OCI-LY7 (cell line): ENCODE measurements at places on chromosomes 2 and 18. TPM values are rescaled to one million over a fixed set of nuclear protein-coding genes. Genes with fewer than 3 reads are reported as not detected.

- DNase-seq: no peak
These were observed 1123.3 kb upstream of the ACVR2A start for GRCh38 chr2:146721486-146721885.

Gene REG1A
- total RNA-seq: not detected in 2 replicates

DNA sequence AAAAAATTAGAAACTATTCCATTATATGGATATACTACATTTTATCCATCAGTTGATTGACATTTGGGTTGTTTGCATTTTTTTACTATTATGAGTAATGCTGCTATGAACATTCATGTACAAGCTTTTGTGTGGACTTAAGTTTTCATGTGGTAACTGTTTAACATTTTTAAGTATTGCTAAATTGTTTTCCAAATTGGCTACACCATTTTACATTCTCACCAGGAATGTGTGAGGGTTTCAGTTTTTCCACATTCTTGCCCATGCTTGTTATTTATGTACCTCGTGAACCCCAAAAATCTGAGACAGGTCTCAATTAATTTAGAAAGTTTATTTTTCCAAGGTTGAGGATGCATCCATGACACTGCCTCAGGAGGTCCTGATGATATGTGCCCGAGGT lies 3.1 kb upstream of the TXNL4A start:
- DNase-seq: no peak

Gene DOK6
- total RNA-seq: not detected in 2 replicates

Gene TUBB6
- not detected in 2 replicates for total RNA-seq
